ENCODE measurements at places on chromosomes 4 and X.
A peak's percentile ranks its signal among the peaks of the same experiment; 100 is the strongest.

- no peak for DNase-seq
Observed at GRCh38 chr4:3320361-3321023, 27.7 kb downstream of the RGS12 start.

DNA sequence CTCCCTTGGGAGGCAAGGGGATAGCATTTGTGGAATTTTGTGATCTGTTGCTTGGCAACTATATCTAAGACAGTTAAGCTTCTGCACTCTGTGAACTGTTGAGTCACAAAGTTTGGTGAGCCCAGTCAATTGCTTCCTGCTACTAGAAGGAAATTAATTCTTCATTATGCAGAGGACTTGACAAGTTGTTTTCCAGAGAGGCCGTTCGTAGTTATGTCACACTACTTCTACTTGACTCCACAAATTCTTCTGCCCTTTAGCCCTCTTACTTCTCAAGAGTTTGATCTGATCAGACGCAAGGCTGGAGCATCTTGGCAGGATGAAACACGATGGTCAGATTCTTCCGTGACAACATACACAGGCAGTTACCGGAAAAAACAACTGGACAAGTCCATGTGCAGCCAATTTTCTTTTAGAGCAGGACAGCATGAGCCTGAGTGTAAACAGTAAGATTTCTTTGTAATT lies at the start of gene C4orf51:
Gene C4orf51, plus strand, starts transcription at position 156 of the 465 bp plus-strand sequence. Its CDS starts 58 bp downstream, at position 214.
- peak; percentile 10 for DNase-seq

DNA sequence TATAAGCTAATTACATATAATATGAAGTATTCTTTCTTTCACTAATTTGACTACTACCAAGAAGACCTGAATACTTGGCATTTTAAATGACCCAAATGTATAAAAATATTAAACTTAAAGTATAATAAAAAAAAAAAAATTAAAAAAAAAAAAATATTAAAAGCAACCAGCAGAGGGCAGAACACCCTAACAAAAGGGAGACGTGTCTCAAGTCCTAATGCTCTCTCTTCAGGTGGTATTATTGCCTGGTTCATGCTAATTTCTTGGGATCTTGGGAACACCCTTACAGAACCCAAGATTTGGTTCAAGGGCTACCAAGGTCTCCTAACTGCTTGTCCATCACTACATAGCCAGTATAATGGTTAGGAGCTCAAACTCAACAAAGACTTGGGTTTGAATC lies 754.8 kb downstream of the RAB28 start:
- peak; percentile 11 for DNase-seq

GRCh38 chrX:9907645-9908387 lies 59.3 kb upstream of the CLDN34 start:
- DNase-seq: no peak

DNA sequence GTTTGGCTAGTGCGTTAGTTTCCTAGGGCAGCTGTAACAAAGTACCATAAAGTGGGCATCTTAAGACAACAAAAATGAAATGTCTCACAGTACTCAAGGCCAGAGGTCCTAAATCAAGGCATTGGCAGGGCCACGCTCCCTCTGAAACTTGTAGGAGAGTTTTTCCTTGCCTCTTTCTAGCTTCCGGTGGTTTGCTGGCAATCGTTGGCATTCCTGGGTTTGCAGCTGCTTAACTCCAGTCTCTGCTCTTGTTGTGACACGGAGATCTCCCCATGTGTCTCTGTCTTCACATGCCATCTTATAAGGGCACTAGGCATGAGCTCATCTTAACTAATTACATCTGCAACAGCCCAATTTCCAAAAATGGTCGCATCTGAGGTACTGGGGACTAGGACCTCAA lies 362.0 kb upstream of the BOD1L1 start:
- DNase-seq: no peak

DNA sequence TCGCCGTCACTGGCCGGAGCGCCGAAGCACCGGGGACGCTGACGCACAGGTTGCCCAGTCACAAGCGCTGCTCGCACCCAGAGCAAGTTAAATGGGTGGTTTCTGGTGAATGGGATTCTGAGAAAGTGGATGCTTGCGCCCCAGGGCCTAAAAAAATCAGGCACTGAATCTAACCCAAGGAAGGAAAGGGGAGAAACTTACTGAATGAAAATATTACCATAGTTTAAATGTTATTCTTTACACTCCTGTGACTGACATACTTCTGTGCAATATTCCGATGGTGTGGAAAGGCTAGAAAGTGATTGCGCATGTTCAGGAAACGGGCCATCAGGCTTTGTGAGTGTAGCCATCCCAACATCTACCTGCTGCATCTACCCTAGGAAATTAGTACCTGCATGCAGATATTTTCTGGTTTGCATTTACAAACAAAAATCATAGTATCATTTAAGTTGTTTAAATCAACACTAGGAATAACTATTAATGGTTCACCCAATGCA lies 838 bp upstream of the ABCG2 start:
- peak; percentile 13 for DNase-seq

GRCh38 chrX:148049441-148049840 lies 68.3 kb downstream of the FMR1NB start:
- DNase-seq: peak; percentile 22

DNA sequence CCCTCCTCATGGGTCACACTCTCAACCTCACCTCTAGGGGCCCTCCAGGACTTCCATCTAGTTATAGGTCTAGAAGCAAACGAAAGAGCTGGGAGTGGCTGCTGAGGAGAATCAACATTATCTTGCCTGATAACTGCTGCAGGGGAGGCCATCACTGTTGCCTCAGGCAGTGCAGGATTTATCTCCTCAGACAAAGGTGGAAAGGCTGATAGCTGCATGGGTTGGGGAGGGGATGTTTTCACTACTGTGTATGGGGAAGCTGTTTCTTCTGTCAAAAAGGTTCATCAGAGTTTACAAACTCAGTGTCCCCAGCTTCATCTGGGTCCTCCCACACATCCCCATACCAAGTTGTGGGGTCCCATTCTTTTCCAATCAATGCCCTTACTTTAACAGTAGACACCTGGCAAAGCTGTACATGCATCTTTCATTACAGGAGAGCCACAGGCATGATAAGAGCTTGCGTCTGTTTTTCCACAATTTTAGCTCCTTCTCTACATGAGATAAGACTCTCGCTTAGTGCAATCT lies 17.6 kb upstream of the PRDM8 start:
- DNase-seq: no peak

GRCh38 chr4:158906073-158906472 lies 137.2 kb downstream of the FNIP2 start:
- DNase-seq: no peak

DNA sequence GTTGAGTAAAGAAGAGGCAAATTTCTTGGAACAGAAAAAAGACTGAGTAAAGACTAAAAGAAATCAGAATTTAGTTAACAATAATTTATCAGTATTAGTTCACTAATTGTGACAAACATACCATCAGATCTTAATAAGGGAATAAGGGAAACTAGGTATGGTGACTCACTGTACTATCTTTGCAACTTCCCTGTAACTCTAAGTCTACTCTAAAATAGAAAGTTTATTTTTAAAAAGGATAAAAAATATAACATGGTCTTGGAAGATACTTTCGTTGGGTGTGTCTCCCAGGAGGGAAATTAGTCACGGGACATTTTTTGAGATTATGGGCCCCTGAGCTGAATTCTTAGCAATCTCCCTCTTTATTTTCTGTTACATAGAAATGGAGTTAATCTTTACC lies 97.3 kb downstream of the EMCN start:
- no peak for DNase-seq

DNA sequence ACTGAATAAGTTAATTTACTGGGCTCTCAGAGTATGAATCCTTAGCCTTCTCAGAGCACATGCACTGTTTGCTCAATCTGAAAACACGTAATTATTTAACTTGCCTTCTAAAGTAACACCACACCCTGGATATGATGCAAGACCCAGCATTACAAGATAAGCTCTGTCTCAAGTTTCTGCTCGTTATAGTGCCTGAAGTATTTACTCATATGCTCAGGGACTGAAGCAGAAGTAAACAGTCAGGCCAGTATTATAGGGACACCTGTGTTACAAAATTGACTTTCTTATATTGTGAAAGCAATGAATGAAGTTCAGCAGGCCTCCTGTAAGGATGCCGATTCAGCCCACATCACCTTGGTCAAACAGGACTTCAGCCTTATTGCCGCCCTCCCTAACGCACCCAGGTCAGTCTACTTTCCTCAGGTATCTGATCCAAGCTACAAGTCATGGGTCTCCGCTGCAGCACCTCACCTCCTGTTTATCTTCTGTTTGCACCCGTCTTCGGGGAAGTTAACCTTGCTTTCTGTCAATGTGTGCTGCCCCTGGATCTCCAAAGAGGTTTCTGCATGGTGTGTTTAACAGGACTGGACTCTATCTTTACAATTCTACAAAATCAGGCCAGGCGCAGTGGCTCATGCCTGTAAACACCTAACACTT lies 42.8 kb upstream of the KLF3 start:
- peak; percentile 44 for DNase-seq

GRCh38 chr4:138275216-138275615 lies 33.1 kb upstream of the SLC7A11 start:
- DNase-seq: no peak

DNA sequence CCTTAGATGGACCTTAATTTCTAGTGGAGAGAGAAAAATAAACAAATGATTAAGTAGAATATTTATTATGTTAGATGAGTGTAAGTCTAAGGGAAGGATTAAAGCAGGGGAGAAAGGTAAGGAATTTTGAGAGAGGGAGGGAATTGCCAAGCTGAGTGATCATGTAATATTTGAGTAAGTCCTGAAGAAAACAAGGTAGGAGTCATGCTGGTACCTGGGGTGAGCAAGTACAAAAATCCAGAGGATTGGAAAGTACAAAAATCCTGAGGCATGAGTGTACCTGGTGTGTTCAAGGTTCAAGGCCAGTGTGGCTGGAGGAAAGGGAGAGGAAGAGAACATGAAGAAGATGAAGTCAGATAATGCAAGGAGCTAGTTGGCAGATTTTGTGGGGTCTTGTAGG lies 87.2 kb upstream of the MYOZ2 start:
- no peak for DNase-seq

- DNase-seq: peak; percentile 63
Observed at GRCh38 chr4:683982-684622, 4.8 kb downstream of the SLC49A3 start.

GRCh38 chr4:17511051-17511450 lies 839 bp downstream of the QDPR start:
- DNase-seq: peak; percentile 46

GRCh38 chr4:113882668-113883067 lies 96.8 kb downstream of the ARSJ start:
- no peak for DNase-seq

DNA sequence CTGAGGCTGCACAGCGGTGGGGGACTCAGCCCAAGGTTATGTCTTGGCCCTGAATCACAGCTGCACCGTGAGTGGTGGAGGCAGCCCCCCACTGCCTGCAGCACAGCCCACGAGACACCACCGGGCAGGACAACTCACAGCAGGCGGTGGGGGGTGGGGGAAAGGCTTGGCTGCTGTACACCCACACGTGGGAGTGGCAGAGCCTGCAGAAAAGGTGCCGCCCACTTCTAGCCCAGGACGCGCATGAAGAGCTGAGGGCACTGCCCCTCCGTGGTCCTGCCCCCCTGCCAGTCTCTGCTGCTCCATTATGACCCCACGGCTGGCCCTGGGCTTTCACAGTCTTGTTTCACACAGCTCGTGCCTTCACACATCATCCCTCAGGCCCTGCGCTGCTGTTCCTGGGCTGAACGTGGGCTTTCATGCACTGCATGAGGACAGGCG lies 40.8 kb downstream of the FGFRL1 start:
- DNase-seq: no peak

GRCh38 chr4:121777625-121778024 lies 12.7 kb upstream of the SMIM43 start:
- no peak for DNase-seq

DNA sequence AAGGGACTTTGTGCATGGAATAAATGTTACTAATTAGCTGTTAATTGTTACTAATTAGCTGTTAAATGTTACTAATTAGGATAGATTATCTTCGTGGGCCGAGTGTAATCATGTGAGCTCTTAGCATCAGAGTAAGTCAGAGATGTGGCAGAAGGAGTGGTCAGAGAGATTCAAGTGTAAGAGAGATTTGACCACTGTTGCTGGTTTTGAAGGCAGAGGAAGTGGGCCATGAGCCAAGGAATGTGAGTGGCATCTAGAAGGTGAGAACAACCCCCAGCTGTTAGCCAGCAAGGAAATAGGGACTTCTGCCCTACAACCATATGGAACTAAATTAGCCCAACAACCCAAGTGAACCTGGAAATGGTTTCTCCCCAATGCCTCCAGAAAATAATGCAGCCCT lies 28.2 kb downstream of the ODAPH start:
- no peak for DNase-seq

DNA sequence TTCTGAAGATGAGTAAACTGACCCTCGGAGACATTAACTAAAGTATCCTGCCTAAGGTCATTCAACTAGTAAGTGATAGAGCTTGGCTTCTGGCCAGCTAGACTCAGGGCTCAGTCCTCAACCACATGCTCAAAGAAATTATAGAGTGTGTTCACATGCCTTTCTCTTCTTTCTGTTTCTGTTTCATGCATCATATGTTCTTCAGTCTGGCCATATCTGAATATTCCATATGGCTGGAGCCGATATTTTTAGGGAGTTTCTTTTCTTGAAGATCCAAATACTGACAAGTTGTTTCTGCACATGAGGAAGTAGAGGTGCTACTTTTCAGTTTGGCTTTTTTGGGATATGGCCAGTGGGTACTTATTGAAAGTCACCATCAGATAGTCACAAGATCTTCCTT lies 44.9 kb downstream of the MMRN1 start:
- DNase-seq: no peak

DNA sequence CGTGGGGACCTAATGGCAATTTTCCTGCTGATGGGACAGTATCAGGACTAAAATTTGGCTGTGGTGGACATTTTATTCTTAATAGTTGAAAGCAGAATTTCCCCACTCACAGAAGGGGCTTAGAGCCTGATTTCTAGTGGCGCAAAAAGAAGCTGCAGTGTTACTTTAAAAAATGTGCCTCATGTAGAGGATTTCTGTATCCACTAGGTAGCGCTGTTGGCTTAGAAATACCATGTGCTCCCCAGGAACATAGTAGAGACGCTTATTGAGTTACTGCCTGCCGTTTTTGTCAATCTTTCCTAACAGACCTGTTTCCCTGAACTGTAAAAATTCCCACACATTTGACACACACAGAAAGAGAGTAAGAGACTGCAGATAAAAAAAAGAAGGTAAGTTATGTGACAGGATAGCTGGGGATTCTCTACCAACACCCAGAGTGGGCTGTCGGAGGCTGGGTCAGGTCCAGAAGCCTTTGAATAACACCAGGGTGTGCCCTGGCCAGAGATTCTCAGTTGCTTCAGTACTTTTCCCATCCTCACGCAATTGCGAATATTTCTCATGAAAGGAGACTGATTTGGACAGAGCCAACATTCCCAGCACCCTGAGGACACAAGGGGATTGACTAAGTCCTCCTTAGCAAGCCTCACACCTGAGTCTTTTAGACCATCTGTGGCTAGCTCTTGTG lies 88.4 kb downstream of the ZXDA start:
- DNase-seq: peak; percentile 43
